ENCODE measurements at places on chromosomes 7 and 10.

DNA sequence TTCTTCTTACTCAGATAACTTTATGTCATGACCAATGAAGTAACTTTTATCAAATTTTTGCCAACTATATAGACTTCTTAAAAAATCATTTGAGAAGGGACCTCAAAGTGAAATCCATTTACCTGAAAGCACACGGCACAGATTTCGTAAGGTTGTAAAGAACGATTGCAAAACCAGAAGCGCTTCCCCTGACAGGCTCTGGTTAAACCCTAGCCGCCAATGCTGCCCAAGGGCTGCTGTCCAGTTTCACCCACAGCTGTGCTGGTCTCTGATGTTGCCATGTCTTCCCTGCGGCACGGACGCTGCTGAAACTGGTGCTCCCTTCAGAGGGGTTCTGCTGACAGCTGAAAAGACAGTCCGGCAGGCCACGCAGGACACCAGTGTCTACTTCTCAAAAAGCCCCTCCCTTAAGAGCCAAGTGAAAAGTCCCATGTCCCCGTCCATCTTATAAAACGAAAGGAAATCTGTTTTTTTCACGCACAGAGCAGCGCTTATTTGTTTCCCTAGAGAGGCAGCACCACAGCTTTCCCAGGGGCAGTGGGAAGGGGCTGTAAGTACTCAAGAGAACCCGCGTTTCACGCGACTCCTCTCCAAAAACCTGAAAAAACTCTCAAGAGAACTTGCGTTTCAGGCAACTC, 32.5 kb downstream of the GNA12 start:
- DNase-seq = peak; percentile 74

- DNase-seq = no peak
Observed at GRCh38 chr10:77424257-77424656, 213.4 kb downstream of the KCNMA1 start.

- DNase-seq = no peak
Observed at GRCh38 chr10:74855027-74855426, 28.6 kb downstream of the KAT6B start.

GRCh38 chr7:37336259-37336658, 112.4 kb downstream of the ELMO1 start:
- DNase-seq = no peak

GRCh38 chr10:49458869-49459268, 63.0 kb upstream of the DRGX start:
- no peak for DNase-seq

DNA sequence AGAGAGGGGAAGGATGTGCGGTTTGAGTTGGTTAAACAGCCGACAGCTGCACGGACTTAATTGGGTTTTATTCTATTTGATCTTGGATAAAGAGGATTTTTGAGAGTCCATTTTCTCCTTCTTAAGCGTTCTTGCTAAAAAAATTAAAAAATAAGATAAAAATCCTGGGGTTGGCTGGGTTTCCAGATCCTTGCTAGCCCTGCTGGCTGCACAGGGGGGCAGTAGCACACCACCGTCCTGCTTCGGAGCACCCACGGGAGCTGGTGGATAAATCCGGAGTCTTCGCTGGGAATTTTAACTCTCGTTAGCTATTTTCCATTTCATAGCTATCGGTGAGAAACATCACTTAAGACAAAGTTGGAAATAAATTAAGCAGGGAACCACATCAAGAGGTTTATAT, 792.0 kb downstream of the TYW1 start:
- no peak for DNase-seq

DNA sequence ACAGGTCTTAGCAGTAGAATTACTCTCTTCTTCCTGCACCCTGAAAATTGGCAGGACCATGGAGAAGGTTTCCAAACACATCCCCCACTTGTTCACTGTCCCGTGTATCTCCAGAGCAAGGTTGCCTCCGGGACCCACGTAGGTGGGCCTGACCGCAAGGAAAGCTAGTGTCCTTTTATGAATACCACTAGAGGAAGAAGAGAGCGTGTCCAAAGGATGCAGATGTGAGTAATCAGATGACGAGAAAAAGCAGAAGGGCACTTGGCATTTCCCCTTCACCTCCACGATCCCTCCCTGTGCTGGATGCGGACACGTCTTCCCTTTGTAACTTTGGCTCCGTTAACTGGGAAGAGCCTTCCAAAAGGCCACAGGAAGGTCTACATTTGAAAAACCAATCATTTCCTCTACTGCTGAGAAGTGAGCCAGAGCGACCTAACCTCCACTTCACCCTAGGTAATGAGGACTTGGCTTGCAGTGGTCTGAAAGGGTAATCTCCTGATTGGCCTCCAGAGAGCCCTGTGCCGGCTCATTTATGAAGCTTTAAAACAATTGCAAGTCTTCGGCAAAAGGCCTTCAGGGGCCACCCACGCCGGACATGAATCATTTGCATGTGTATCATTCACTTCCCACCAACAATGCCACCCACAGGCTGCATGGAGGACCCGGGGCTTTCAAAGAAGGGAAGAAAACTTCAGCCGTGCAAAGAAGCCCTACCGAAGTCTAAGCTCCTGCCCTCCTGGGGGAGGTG, 55.4 kb downstream of the LYZL1 start:
- DNase-seq = no peak

DNA sequence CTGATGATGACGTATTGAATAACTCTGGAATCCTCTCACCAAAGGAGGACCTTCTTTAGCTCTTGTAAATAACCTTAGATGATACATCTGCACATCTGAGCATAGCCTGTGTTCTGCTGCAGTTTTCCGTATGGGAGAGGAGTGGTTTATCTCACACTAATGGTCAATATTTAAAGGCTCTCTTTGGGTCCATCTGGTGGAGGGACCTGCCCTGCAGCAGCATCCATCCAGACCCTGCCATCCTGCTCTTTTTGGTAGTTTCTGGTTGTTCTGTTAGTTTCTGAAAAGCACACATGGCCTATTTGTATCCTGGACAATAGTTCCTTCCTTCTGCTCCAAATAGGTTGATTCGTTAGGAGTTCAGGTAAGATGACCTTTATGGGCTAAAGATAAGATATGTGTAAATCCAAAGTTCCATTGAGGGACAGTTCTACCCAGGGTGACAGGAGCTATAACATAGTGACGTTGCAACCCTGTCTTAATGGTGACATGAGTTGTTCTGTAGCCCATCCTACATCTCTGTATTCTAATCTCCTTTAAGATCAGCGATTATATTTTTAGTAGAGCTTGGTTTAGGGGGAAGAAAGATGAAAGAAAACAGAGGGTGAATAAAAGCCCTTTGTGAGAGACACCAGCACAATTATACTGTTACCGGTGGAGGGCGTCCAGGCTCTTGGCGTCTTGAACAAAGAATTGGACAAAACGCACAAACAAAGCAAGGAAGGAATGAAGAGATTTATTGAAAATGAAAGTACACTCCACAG, 60.0 kb upstream of the KLF14 start:
- DNase-seq = no peak

GRCh38 chr10:35881320-35881719, 239.2 kb upstream of the FZD8 start:
- no peak for DNase-seq

GRCh38 chr10:7610651-7611389, 55.9 kb downstream of the ITIH5 start:
- DNase-seq = no peak

GRCh38 chr7:26472971-26473370, 181.3 kb downstream of the SNX10 start:
- DNase-seq = no peak

DNA sequence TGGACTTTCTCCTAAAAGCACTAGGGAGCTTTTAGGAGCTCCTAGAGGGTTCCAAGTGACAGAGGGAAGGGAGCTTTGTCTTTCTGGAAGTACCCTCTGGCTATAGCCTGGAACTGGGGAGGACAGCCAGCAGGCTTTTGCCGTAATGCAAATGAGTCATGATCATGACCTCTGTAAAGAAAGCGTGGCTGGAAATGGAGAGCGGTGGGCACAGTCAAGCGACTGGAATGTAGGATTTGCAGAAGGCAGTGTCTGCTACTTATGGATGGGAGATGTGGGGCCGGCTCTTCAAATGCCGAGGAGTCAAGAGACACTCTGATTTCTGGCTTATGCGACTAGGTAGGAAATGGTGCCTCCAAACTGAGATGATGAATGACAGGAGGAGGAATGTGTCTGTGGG, 34.6 kb upstream of the PLPP4 start:
- DNase-seq = no peak

GRCh38 chr7:18508443-18509427, 13.2 kb downstream of the HDAC9 start:
- DNase-seq = no peak

DNA sequence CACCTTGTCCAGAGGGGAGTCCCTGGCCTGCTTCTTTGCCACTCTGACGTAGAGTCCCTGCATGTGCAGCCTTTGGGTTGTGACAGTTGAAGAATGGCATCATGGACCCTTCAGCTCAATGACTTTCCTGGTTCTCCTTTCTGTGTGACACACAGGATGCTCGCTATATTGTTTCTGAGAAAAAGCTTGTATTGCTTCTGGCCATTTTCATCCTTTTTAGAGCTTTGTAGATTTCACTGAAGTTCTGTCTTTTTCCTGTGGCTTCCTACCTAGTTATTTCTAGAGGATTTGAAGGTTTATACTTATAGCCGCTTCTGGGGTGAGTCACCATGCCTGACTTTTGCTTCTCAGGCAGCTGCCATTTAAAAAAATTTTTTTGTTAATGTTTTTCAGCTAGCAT, 27.0 kb downstream of the SND1 start:
- DNase-seq = no peak

DNA sequence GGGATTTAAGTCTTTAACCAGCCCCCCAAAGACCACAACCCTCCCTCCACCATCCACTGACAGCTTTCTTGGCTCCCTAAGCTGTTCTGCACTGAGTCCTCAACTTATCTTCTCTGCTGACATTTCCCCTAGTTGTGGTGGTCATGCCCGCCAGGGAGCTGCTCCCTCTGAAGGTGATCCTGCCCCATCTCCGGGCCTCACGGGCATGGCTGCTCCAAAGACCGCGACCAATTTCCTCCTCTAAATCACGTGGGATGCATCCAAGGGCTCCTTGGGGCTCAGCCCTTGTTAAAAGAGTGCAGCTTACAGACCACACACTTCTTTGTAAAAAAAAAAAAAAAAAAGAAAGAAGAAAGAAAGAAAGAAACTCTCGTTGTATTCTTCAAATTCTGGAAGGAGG, 27.1 kb upstream of the KLF6 start:
- no peak for DNase-seq

- no peak for DNase-seq
Observed at GRCh38 chr10:49605216-49605938, 4.7 kb upstream of the SLC18A3 start.

- no peak for DNase-seq
Observed at GRCh38 chr10:132669208-132669861, 116.6 kb downstream of the NKX6-2 start.

- DNase-seq = no peak
Observed at GRCh38 chr10:48923748-48924147, 15.9 kb downstream of the LRRC18 start.

DNA sequence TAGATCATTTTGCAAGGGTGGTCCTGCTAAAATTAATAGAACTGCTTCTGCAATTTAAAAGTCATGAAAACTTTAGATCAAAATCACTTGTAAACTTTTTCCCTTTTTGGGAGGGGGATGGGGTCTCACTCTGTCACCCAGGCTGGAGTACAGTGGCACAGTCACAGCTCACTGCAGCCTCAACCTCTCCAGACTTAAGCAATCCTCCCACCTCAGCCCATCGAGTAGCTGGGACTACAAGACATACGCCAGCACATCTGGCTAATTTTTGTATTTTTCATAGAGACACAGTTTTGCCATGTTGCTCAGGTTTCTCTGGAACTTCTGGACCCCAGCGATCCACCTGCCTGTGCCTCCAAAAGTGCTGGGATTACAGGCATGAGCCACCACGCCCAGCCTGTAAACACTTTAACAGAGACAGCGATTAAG, 79.7 kb downstream of the LRRC17 start:
- DNase-seq = no peak

GRCh38 chr7:74294191-74294998, 5.2 kb downstream of the CLIP2 start:
- DNase-seq = no peak

- DNase-seq = no peak
Observed at GRCh38 chr7:147968046-147968610, 622.4 kb upstream of the C7orf33 start.

- DNase-seq = peak; percentile 57
Observed at GRCh38 chr7:920351-921070, 34.0 kb downstream of the ADAP1 start.

DNA sequence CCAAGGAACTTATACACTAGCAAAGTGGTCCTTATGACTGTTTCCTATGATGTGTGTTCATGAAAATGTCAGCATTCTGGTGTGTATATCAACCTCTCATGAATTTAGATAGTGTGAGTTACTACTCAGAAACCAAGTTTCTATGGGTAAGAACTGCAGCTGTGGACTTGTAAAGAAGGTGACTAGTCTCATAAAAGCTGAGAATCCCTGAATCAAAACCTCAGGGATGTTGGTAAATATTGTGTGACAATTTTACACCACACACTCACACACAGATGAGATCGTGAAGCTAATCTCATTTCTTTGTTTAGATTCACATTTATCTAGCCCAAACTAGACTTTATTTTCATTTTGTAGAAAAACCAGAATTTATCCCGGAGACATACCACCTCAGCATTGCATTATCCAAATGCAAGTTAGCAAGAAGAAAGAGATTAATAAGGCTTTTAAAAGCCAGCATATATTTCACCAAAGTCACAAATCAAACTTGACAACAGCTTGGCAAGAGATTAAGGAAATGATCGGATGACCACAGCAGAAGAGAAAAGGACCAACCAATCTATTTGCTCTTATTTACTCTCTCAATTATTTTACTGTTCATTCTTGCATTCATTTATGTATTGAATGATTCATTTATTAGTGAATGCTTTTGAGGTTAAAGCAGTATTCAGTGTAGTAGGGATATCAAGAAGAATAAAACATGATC, 92.9 kb downstream of the PLXDC2 start:
- DNase-seq = no peak
